AG04450 (cell line): ENCODE measurements at places on chromosomes 7 and 10.

GRCh38 chr10:63364918-63365317 is 100.9 kb downstream of the JMJD1C start:
- DNase-seq: no peak

- no peak for DNase-seq
Observed at GRCh38 chr10:31170636-31171035, 139.0 kb upstream of the ZNF438 start.

GRCh38 chr7:48285373-48285772 is 114.1 kb downstream of the ABCA13 start:
- DNase-seq: peak; percentile 46

DNA sequence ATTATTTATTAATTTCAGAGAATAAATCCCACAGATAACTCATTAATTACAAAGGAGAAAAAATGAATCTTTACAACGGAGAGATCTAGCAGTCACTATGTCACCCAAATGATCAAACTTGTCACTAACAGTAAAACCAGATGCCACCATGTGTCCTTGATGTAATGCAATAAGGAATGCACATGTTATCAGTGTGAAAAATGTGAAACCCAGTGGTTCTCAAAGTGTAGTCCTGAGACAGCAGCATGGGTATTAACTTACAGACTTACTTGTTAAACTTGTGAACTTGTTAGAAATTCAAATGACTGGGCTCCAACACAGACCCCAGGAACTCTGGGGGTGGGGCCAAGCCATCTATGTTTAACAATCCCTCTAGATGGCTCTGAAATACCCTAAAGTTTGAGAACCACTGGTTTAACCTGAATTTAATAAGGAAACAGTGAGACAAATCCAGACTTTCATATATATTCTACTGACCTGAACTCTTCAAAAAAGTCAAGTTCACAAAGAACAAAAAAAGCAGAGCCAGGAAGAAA is 77.4 kb downstream of the RNLS start:
- DNase-seq: no peak

DNA sequence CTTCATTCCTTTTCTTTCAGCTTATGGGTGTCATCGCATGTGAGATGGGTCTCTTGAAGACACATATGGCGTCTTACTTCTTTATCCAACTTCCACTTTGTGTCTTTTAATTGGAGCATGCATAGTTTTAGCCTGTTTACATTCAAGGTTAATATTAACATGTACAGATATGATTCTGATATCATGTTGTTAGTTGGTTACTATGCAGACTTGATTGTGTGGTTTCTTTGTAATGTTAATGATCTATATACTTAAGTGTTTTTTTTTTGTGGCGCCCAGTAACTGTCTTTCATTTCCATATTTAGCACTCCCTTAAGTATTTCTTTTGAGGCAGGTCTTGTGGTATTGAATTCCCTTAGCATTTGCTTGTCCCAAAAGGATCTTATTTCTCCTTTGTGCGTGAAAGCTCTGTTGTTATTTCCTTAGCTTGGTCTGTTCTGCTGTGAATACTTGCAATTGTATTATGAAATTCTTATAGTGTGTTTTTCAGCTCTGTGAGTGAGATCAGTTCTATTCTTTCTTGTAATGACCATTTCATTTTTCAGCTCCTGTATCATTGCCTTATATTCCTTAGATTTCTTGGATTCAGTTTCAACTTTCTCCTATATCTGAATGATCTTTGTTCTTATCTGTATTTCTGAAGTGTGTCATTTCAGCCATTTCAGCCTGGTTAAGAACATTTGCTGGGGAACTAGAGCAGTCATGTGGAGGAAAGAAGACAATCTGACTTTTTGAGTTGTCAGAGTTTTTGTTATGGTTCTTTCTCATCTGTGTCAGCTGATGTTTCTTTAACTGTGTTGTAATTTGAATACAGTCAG is 88.4 kb downstream of the ABCA13 start:
- DNase-seq: no peak

GRCh38 chr7:78172933-78173591 is 374.5 kb downstream of the PHTF2 start:
- DNase-seq: no peak

DNA sequence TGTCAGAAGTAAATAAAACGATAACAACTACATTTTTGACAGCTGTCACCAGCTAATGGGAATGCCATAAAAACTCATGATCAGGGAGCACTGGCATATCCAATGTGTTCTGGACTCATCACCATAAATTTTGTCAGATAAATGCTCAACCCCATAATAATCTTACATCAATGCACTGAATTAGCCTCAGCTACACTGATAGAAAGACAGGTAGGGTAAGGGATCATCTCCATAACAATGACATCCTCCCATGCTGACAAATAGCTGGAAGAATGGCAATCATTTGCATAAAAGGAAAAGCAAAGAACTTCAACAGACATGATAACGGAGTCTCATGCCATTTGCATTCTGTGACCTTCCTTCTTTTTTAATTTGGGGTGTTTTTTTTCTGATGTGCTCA is 352.8 kb upstream of the PFKP start:
- DNase-seq: no peak

DNA sequence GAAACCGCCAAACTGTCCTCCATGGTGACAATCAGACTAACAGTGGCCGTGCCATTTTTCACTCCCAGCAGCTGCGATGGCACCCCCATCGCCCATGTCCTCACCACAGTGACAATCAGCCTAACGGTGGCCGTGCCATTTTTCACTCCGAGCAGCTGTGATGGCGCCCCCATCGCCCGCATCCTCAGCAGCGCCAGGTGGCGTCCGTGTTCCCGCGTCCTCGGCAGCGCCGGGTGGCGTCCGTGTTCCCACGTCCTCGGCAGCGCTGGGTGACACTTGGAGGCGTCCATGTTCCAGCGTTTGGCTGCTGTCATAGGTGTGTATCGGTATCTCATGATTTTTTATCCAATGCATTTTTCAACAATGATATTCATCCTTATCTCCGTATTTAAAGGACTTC is 267.3 kb downstream of the PTPRN2 start:
- DNase-seq: no peak

GRCh38 chr10:132065491-132066105 is at the start of gene JAKMIP3:
TSS of gene JAKMIP3 (plus strand) at chr10:132065946. CDS start at chr10:132104809, 38,863 bp downstream.
- peak; percentile 91 for DNase-seq

GRCh38 chr10:84196083-84196482 is 1.7 kb downstream of the CDHR1 start:
- DNase-seq: no peak

- no peak for DNase-seq
Observed at GRCh38 chr7:26515314-26515842, 223.7 kb downstream of the SNX10 start.

DNA sequence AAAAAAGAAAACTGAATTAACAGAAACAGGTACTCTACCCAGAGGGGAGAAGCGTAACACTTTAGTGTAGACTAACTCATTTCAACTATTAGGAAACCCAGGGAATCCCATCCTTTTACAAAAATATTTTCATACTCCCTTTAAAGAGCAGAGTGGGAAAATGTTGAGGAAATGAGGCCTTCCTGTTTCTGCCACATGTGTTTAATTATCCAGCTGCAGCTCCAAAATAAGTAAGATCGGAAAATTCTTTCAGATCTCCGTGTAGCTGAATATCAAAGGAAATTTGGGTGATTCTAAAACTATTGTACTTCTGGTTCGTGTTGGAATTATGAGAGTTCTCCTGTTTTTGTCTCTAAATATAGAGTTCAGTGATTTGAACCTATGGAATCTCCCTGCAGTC is 58.0 kb upstream of the CAV2 start:
- no peak for DNase-seq

GRCh38 chr10:9198611-9199010 is 1144.1 kb downstream of the GATA3 start:
- peak; percentile 62 for DNase-seq

GRCh38 chr7:44131173-44132029 is 8.1 kb upstream of the POLD2 start:
- DNase-seq: no peak
